ENCODE measurements at places on chromosomes 6 and 20. TPM values are rescaled to one million over a fixed set of nuclear protein-coding genes. Genes with fewer than 3 reads are reported as not detected.

DNA sequence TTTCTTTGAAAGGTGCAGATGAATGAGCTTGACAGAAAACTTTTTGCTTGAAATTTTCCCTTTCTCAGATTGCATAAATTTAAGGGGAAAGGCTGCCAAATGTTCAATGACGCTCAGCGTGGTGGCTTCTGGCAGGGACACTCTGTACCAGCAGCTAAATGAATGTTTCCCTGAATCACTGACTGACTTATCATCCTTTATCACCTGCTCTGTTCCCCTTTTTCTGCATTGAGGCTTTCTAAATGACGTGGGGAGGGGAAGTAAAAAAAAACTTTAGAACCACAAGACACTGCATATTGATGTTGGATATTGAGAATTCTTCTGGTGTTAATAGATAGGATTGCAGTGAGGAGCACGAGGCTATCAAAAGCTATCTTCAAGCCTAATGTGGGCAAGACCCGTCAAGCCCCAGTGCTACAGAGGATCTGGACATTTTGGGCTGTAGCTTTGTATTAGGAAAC, 46.9 kb upstream of the ENPP5 start:
- DNase-seq: no peak

GRCh38 chr6:117267766-117268534, 2.6 kb downstream of the VGLL2 start:
- no peak for DNase-seq

DNA sequence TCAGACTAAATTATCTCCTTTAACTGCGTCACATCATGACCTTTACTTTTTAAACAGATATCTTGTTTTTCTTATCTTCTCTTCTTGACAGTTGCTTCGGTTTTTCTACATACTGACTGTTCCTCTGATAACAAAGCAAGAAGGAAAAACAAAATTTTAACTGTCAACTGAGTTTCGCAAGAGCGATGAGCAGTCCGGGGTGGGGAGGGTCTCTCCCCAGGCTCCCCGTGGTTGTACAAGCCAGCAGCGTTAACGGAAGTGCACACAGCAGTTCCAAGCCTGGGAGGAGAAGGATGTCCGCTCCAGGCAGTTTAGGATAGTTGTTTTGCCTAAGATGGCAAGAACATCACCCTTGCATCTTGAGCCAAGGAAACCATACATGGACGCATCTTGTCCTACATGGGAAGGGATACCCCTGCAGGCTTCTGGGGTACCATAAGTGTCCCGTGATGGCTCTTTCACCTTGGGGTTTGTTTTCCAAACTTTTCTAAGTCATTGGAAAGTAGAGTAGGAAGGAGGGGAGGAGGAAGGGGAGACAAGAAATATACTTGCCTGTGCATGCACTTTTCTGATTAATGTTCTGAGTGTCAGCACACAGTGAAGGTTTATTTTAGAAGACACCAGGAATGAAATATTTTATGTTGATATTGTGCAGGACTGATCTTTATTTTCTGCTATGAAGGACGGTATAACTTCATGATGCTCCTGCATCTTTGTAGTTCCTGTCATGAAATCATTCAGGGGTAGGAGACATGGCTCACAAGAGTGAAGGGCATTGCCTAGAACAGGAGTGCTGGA, 20.8 kb downstream of the SLC24A3 start:
- no peak for DNase-seq

SNAP25 gene
- not detected for total RNA-seq

GRCh38 chr6:144159223-144159622, 8.9 kb downstream of the STX11 start:
- peak; percentile 80 for DNase-seq

GRCh38 chr20:8094850-8095249, 37.2 kb upstream of the PLCB1 start:
- DNase-seq: peak; percentile 94

GRCh38 chr20:4840801-4841200, 119.1 kb downstream of the PRND start:
- no peak for DNase-seq

GRCh38 chr6:31558318-31558625, 10.9 kb downstream of the NFKBIL1 start:
- no peak for DNase-seq

ARFGEF3 gene
- 2.5 TPM for total RNA-seq

DNA sequence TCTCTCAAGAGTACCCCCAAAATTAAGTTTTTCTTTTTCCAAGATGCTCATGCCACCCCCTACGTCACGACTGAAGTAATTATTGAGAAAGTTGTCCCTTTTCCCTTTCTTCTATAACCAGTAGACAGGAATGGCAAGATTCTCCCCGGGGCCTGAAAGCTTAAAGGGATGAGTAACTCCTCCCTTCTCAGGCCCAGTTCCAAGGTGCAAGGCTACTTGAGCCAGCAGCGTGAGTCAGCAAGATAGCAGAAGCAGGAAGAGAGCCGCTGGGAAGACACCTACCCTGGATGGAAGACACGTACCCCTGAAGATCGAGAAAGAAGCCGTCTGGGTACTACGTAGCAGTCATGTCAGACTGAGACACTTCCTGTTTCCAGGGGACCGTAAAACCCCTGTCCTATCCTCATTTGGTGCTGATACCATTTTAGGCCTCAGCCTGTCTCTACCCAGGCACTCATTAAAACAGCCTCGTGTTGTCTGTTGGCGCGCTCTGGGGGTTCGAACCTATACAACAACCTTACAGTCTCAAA, 241.0 kb downstream of the ADGRG6 start:
- no peak for DNase-seq

Measured in dermis microvascular lymphatic vessel endothelial cell (primary cell).